Non-pigmented ciliary epithelial cell (primary cell): ENCODE measurements at places on chromosomes 11 and 22.
A peak's percentile ranks its signal among the peaks of the same experiment; 100 is the strongest.

DNA sequence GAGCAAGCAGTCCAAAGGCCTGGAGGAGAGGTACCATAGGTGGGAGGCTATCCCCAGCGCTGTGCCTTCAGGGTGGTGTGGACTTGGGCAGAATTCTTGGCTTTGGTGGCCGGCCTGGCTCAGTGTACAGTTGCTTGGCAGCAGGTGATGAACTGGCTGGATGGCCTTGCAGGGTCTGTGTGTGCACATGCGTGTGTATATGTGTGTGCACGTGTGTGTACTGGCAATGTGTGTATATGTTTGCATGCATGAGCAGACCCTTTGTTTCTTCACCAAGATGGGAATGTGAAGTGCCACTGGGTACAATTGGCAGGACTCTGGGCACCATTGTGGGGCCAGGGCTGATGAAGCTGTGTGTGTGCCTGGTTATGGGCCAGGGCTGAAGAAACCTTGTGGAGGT lies 53.0 kb downstream of the CEP164 start:
- no peak for DNase-seq

GRCh38 chr11:121358760-121359159 lies 66.2 kb downstream of the SC5D start:
- DNase-seq, result no peak

DNA sequence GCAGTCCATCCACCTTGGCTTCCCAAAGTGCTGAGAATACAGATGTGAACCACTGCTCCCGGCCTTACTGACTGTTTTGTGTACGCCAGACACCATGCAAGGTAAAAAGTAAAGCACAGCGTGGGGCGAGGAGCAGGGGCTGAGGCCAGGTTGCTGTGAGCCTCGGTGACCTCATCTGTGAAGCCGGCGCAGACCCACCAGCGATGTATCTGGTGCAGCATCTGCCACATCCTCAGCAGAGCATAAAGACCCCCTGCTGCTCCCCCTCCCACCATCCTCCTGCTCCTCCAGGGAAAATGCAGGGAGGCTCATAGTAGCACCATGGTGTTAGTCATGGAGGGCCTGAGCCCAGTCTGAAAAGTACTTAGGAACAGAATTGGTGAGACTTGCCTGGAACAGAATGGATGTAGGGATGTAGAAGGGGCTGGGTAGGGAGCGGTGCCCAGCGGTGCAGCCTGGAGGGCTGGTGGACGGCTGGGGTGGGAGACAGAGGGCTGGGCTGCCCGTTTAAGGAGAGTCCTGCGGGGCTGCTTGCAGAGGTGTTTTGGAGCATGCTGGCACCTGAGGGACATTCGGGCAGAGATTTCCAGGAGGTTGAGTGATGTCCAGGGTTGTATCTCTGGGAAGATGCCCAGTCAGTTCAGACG lies 462.4 kb downstream of the BRD1 start:
- no peak for DNase-seq

- DNase-seq, result no peak
Observed at GRCh38 chr11:13038366-13038765, 29.2 kb downstream of the RASSF10 start.

- DNase-seq, result no peak
Observed at GRCh38 chr11:91800208-91800914, 424.3 kb upstream of the FAT3 start.

DNA sequence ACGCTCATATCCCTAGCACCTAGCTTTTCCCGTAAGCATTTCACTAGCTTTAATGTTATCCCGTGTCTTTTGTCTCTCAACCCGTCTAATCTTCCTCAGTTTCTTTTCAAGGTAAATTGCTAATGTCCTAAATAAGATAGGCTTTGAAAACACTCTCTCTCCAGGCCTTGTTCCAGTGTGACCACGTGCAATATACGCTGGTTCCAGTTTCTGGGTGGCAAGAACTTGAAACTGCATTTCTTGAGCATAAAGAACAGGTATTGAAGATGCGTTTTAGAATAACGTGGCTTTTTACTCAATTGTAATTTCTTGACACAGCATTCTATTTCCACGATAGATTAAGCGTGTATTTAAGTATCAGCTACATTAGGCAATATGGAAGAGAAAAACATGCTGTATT lies 1.1 kb downstream of the CDC45 start:
- no peak for DNase-seq

- DNase-seq, result no peak
Observed at GRCh38 chr11:46254133-46254491, 23.4 kb upstream of the CREB3L1 start.

DNA sequence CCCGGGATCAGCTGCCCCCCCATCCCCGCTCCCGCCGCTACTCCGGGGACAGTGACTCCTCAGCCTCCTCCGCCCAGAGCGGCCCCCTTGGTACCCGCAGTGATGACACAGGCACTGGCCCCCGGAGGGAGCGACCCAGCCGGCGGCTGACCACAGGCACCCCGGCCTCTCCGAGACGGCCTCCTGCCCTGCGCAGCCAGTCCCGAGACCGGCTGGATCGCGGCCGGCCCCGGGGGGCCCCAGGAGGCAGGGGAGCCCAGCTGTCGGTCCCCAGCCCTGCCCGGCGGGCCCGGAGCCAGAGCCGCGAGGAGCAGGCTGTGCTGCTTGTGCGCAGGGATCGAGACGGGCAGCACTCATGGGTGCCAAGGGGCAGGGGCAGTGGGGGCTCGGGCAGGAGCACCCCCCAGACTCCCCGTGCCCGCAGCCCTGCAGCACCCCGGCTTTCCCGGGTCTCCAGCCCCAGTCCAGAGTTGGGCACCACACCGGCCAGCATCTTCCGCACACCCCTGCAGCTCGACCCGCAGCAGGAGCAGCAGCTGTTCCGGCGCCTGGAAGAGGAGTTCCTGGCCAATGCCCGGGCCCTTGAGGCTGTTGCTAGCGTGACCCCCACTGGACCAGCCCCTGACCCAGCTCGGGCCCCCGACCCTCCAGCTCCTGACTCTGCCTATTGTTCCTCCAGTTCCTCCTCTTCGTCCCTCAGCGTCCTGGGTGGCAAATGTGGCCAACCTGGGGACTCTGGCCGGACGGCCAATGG lies 3.9 kb downstream of the RASL10A start:
- no peak for DNase-seq

DNA sequence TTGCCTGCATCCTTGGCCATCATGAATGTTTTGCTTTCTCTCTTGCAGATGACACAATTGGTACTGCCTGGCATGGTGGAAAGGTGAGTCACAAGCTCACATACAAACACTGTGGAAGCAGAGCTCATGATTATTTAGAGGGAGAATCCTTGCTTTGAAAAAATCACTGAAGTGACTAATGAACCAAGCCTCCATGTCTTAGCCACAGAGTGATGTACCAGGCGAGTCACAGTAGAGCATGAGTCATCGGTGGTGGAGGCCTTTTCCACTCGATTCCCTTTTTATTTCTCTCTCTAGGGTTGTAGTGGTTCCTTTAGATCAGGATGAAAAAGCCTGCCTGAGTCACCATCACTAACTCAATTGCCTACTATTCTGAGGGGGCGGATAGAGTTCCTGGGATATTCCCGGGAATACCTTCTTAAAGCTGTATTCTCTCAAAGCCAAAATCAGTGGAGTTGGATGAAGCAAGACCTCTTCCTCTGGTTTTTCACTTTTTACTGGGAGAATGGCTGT lies 49.6 kb upstream of the ALKBH3 start:
- peak; percentile 100 for DNase-seq

DNA sequence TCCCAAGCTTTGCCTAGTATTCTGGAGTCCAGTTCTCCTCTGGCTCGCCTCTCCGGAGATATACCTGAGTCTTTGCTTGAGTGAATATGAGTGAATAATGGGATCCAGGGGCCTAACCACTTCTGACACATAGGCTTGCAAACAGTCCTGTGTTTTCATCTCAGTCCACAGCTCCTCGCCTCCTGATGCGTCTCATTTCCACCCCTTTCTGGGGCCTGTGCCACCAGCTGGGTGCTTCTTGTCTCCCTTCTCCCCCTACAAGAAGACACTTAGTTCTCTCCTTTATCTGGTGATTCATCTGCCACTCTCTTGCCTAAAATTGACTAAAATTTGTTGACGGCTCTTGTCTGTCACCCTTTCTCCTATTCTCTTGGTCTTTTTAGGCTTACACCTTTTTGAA lies 44.6 kb downstream of the SFI1 start:
- no peak for DNase-seq

DNA sequence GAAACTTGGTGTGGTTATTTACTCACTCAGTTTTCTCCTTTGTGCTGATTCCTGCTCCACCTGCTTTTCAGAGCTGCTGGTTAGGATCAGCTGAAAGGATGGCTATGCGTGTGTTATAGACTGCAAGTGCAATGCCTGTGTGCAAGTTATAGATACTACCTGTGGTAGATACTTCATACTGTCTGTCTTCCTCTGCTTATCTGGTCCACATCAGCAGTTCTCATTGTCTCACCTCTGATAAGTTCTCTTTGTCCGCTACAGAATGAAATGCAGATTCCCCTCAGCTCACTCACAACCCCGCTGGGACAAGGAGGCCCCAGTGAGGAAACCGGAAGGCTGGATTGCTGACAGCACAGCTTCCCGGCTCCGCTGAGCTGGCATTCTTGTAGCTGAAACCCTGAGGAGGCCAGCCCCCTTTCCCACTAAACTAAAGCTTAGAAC lies 37.5 kb upstream of the LYVE1 start:
- no peak for DNase-seq
